ENCODE measurements at places on chromosomes 16 and 17.

DNA sequence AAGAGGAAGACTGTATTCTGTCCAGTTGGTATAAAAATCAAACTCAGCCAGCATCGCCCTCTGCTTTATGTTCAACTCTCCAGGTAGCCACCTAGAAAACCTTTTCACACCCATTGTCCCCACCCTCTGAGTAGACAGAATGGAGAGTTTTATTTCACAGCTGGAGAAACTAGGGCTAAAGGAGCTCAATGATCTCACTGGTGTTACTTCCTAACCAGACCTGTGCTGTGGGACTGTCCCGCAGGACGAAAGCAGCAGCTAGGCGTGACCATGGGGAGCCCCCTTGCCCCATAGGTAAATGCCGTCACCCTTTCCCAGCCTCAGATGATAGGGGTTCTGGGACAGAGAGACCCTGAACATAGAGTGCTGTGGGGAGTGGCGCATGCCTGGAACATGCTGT, 67.7 kb downstream of the CYLD start:
- DNase-seq: no peak

DNA sequence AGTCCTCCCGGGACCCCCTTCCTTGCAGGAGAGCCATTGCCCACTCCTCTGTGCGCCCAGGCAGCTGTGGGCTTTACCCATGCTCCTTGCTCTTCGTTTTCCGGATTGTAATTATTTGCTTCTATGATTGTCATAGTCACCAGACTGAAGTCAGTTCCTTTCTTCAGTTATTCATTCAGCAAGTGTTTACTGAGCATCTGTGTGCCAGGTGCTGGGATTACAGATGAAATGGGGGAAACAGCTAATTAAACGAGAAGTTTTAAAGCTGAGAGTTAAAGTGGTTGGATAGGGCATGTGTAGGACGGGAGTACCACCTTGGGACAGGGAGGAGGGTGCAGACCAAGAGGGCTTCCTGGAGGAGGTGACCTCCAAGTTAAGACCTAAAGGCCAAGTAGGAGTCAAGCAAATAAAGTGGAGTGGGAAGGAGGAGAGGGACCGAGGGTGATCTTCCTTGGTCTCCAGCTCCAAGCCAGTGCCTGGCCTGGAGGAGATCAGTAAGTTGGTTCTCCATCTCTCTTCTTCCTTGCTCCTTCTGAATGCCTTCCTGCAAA, 126.6 kb downstream of the OR1D5 start:
- no peak for DNase-seq

DNA sequence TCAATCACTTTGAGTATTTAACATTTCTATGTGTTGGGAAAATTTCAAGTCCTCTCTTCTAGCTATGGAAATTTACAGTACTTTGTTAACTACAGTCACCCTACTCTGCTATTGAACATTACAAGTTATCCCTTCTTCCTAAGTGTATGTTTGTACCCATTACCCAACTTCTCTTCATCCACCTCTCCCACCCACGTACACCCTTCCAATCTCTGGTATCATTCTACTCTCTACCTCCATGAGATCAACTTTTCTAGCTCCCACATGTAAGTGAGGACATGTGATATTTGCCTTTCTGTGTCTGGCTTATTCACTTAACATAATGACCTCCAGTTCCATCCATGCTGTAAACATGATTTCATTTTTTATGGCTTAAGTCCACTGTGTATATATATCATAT, 3.2 kb upstream of the ZNF688 start:
- DNase-seq: no peak

- no peak for DNase-seq
Observed at GRCh38 chr17:40349895-40350688, 14.4 kb downstream of the GJD3 start.

- DNase-seq: no peak
Observed at GRCh38 chr17:49454050-49454449, 39.4 kb upstream of the PHB1 start.

DNA sequence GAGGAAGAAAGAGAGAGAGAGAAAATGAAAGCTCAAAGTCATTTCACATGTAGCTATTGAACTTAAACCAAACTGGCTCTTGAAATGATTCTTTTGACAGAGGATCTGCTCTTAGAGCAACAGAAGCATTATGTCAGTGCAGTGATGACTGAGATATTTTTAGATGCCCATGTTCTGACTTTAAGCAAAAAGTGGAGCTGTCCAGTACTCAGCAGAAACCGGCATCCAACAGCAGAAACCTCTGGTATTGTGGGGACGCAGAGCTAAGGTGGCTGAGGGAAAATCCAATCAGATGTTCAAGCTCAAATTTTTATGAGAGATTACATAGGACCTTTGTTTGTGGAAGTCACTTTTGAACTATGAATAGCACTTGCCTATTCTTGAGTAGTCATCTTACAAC, 69.8 kb upstream of the ANKFN1 start:
- DNase-seq: no peak

All from adipocyte (in vitro differentiated cells).